Fibroblast of lung (primary cell): ENCODE measurements at places on chromosomes 5 and 9. TPM values are rescaled to one million over a fixed set of nuclear protein-coding genes. Genes with fewer than 3 reads are reported as not detected.

Gene CER1
- total RNA-seq: not detected in 2 replicates

Gene CDKN2B
- total RNA-seq: 29.0 and 44.9 TPM in 2 replicates

Gene ZNF618
- total RNA-seq: 5.4 and 8.6 TPM in 2 replicates

Gene GRIN3A
- not detected in 2 replicates for total RNA-seq

Gene IL13
- not detected in 2 replicates for total RNA-seq

Gene LCN12
- 0.17 TPM in 1 of 2 replicates, not detected in the other for total RNA-seq

Gene QRFP
- not detected in 2 replicates for total RNA-seq

Gene KIF24
- total RNA-seq: 0.51 and 1.2 TPM in 2 replicates

Gene RMI1
- total RNA-seq: 3.6 and 5.0 TPM in 2 replicates

Gene PALM2AKAP2
- 6.9 and 9.9 TPM in 2 replicates for total RNA-seq

Gene OBP2B
- not detected in 2 replicates for total RNA-seq

Gene GTF3C4
- total RNA-seq: 10.8 and 11.4 TPM in 2 replicates

Gene OSMR
- total RNA-seq: 74.7 and 102 TPM in 2 replicates

Gene PCDHB16
- total RNA-seq: 0.51 and 1.5 TPM in 2 replicates

Gene CRB2
- under 0.01 TPM in 1 of 2 replicates, not detected in the other for total RNA-seq

Gene ESM1
- total RNA-seq: 1.5 and 1.8 TPM in 2 replicates

Gene SLC6A3
- not detected in 2 replicates for total RNA-seq

Gene STKLD1
- 0.51 and 0.99 TPM in 2 replicates for total RNA-seq

Gene KCNV2
- not detected in 2 replicates for total RNA-seq

Gene EMB
- 2.6 and 11.6 TPM in 2 replicates for total RNA-seq

Gene LMX1B
- total RNA-seq: not detected in 2 replicates

Gene PCSK1
- total RNA-seq: not detected in 2 replicates

Gene AIF1L
- total RNA-seq: 0.51 and 3.3 TPM in 2 replicates

Gene DOK3
- 0.99 and 2.1 TPM in 2 replicates for total RNA-seq

Gene DCP2
- 19.5 and 20.5 TPM in 2 replicates for total RNA-seq

Gene UHRF2
- 56.2 and 81.7 TPM in 2 replicates for total RNA-seq

Gene TMEM174
- total RNA-seq: not detected in 2 replicates

Gene REEP5
- 54.7 and 56.8 TPM in 2 replicates for total RNA-seq

Gene PCDHA5
- 0.33 TPM in 1 of 2 replicates, not detected in the other for total RNA-seq

Gene MED10
- 9.5 and 13.5 TPM in 2 replicates for total RNA-seq

Gene FOXD4
- total RNA-seq: 0.17 and 0.26 TPM in 2 replicates

Gene OMD
- total RNA-seq: under 0.01 and 0.17 TPM in 2 replicates
